ENCODE measurements at places on chromosomes 7 and 10. TPM values are rescaled to one million over a fixed set of nuclear protein-coding genes. Genes with fewer than 3 reads are reported as not detected.

The APBB1IP gene
- 37.2 TPM for total RNA-seq

The WNT16 gene
- total RNA-seq = not detected

The TMEM236 gene
- 3.0 TPM for total RNA-seq

The FAM237B gene
- total RNA-seq = not detected

The RNF133 gene
- 0.90 TPM for total RNA-seq

The C10orf53 gene
- total RNA-seq = not detected

The ABLIM1 gene
- 103 TPM for total RNA-seq

The ARHGEF5 gene
- total RNA-seq = 9.4 TPM

The TDRD1 gene
- total RNA-seq = 0.16 TPM

The LIPK gene
- total RNA-seq = not detected

The STRIP2 gene
- total RNA-seq = 0.19 TPM

The COL26A1 gene
- not detected for total RNA-seq

The PLEKHA1 gene
- 27.9 TPM for total RNA-seq

The UNC5B gene
- 5.3 TPM for total RNA-seq

The PHYHIPL gene
- not detected for total RNA-seq

The FOXI2 gene
- total RNA-seq = not detected

The MYO3A gene
- total RNA-seq = not detected

The CYP26C1 gene
- 0.22 TPM for total RNA-seq

The NPY gene
- not detected for total RNA-seq

The AS3MT gene
- 2.1 TPM for total RNA-seq

The LIPF gene
- not detected for total RNA-seq

The ZNF775 gene
- 1.6 TPM for total RNA-seq

The ANK3 gene
- total RNA-seq = 3.8 TPM

The STEAP1 gene
- total RNA-seq = 70.0 TPM

The EBF3 gene
- 28.6 TPM for total RNA-seq

The HBP1 gene
- 49.2 TPM for total RNA-seq

The PRKAG2 gene
- total RNA-seq = 61.2 TPM

The CABCOCO1 gene
- total RNA-seq = 0.35 TPM

The CALHM1 gene
- not detected for total RNA-seq

The LIPM gene
- total RNA-seq = not detected

The TLX1 gene
- total RNA-seq = not detected

The MGMT gene
- 15.8 TPM for total RNA-seq

The LBX1 gene
- 0.10 TPM for total RNA-seq

The KLLN gene
- 2.2 TPM for total RNA-seq

The WEE2 gene
- total RNA-seq = not detected
